ENCODE measurements at places on chromosomes 11 and 22.
A peak's percentile ranks its signal among the peaks of the same experiment; 100 is the strongest.

GRCh38 chr11:30487200-30487898 is 98.8 kb downstream of the MPPED2 start:
- no peak for DNase-seq

- no peak for DNase-seq
These were observed 69.2 kb downstream of the CCDC34 start for GRCh38 chr11:27293515-27294417.

GRCh38 chr22:32218470-32218869 is 13.6 kb upstream of the RFPL2 start:
- DNase-seq = no peak

- DNase-seq = no peak
These were observed 184.0 kb upstream of the GUCY1A2 start for GRCh38 chr11:107202241-107202640.

DNA sequence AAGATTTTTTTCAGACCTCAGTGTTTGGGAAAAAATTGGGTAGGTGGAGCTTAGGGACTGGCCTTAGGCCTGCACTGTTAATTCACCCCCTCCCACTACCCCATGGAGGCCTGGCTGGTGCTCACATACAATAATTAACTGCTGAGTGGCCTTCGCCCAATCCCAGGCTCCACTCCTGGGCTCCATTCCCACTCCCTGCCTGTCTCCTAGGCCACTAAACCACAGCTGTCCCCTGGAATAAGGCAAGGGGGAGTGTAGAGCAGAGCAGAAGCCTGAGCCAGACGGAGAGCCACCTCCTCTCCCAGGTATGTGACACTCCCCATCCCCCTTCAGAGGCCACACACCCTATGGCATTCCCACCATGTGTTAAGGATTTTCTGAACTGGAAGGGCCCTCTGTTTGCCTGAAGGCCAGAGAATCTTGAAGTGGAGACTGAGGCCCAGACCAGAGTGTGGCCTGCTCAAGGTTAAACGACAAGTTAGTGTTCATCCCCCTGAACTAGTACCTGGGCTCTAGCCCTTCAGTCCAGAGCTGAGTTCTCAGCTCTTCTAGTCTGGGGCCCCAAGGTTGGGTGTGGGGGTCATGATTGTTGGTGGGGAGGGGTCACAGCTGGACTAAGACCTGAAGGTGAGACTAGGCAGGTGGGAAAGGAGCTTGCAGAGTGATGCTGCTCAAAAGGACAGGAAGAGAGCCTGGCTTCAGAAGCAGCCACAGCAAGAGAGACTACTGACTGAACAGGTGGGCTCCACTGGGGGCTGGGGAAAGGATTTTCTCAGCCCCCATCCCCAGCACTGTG is 2.3 kb upstream of the FOLR1 start:
- no peak for DNase-seq

- DNase-seq = no peak
These were observed 18.2 kb downstream of the MCAM start for GRCh38 chr11:119298726-119299125.

GRCh38 chr22:19766511-19767426 is 6.2 kb downstream of the TBX1 start:
- peak; percentile 36 for DNase-seq

DNA sequence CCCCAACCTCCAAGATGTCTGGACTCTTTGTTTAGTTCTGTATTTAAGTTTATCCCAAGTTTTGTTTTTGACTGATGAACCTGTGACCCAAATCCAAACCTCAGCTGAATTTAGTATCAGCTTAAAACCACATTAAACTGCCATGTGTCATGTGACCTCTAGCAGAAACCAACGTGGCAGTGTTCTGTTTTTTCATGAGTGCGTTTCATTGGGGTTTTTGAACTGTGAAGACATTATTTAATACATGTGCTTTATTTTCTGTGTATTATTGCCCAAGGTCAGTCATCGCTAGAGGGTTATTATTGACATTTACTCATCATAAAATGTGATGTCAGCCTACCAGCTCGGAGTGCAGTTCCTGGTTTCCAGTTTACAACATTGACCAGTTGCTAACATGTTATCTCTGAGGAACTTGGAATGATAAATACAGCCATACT is 1.8 kb downstream of the TLCD5 start:
- DNase-seq = no peak

DNA sequence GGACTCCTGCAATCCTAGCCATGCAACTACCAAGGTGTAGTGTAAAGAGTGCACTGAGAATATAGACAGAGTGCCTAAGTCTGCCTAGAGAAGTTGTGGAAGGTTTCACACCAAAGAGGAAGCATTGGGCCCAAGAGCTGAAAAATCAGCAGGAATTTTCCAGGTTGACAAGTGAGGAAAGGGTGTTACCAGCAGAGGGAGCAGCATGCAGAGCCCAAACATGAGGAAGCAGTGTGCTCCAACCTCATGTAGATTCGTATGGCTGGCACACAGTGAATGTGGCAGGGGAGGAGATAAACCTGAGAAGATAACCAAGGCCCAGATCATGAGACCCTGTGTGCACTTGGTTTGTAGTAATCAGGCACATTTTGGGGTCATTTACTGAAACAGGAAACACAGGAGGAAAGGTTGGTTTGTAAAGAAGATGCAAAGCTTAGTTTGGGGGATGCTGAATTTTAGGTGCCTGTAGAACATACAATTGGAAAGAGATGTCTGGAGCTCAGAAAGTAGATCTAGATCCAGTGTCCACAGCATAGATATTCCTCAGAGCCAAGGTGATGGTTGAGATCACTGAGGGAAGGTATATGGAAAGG is 1.7 kb downstream of the HPX start:
- DNase-seq = peak; percentile 24

GRCh38 chr11:116376054-116376453 is 396.7 kb downstream of the BUD13 start:
- DNase-seq = no peak

DNA sequence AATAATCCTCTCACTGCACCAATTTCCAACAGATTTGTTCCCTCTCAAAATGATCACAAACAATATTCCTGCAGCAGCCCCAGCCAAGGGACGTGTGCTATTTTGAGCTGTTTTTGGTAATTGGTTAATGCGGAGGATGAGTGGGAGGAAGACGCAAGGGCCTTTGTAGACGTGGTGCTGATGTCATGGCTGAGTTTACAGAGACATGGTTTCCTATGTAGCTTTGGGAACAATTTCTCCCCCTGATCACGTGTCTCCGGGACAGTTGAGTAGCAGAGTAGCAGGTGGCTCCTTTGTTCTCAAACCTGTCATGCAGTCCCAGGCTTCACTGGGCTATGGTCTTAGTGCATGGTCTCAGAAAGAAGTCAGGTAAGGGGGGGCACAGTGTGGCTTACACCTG is 183.2 kb upstream of the NECTIN1 start:
- DNase-seq = no peak

DNA sequence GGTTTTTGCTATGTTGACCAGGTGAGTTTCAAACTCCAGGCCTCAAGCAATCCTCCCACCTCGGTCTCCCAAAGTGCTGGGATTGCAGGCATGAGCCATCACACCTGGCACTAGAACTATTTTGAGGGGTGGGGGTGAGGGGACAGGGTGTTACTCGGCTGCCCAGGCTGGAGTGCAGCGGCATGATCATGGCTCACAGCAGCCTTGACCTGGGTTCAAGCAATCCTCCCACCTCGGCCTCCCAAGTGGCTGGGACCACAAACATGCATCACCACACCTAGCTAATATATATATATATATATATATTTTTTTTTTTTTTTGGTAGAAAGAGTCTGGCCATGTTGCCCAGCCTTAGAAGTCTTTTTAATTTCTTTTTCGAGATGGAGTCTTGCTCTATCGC is 17.1 kb upstream of the IFITM3 start:
- DNase-seq = no peak

DNA sequence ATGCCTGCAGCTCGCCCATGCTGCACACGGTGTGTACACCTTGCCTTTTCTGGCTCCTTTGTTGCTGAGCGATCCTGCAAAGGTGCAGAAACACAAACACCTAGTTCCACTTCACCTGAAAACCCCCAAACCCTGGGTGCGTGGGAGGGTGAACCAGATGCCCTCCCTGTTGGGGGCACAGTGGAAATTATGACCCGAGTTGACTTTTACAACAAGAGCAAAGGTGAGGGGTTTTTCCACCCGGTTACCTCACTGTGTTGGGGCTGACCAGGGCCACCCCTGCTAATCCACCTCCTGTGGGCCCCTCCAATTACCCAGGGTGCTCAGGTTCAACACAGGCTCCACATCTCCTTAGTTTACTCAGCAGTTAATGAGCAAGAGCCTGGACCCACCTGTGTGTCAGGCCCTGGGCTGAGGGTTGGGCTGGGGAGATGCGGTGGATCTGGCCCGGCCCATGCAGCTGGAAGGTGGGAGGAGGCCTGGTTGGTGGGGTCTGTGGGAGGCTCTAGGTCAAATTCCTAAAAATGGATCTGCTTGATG is 42.1 kb downstream of the LRRC32 start:
- peak; percentile 34 for DNase-seq

Measured in activated T-cell treated with anti-CD3 and anti-CD28 coated beads, Interleukin-2, amount 50 U/mL, for 4 hours (primary cell).